ENCODE measurements at places on chromosomes 7 and 10.

GRCh38 chr10:73998929-73999691 is 1.2 kb downstream of the VCL start:
- peaks cover 39% of the 10 kb centered on the region for H3K4me1 ChIP-seq
- peaks cover 4% of the 10 kb centered on the region for H3K36me3 ChIP-seq
- no peak for DNase-seq
- H3K27ac ChIP-seq = peak overlapping the region; percentile 76

- peaks cover 22% of the 10 kb centered on the region for H3K27me3 ChIP-seq
- DNase-seq = no peak
- no peaks in the 10 kb centered on the region for H3K36me3 ChIP-seq
- H3K4me3 ChIP-seq = no peak overlapping the region
- no peaks in the 10 kb centered on the region for H3K4me1 ChIP-seq
- no peak overlapping the region for H3K27ac ChIP-seq
Measured at GRCh38 chr10:97119058-97119745, 66.6 kb downstream of the SLIT1 start.

DNA sequence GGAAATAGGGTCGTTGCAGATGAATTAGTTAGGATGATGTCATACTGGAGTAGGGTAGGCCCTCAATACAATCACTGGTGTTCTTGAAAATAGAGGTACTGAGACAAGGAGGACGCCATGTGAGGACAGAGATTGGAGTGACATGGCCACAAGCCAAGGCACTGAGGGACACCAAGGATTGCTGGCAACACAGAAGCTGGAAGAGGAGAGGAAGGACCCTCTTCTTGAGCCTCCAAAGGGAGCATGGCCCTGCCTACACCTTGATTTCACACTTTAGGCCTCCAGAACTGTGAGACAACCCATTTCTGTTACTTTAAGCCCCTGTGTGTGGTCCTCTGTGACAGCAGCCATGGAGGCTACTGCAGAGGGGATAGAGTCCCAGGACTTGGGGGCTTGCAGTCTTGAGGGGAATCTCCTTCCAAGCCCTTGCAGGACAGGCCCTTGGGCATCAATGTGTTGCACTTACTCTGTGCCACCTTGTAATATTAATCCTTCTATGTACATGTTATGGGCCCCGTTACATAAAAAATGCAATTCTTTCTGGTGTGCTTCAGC is 3.7 kb upstream of the AOC1 start:
- no peak overlapping the region for H3K27ac ChIP-seq
- peaks cover 23% of the 10 kb centered on the region for H3K27me3 ChIP-seq
- H3K36me3 ChIP-seq = no peaks in the 10 kb centered on the region
- H3K4me1 ChIP-seq = no peaks in the 10 kb centered on the region
- DNase-seq = no peak
- H3K4me3 ChIP-seq = no peak overlapping the region

- H3K36me3 ChIP-seq = no peaks in the 10 kb centered on the region
- peaks cover 2% of the 10 kb centered on the region for H3K27me3 ChIP-seq
- H3K4me1 ChIP-seq = no peaks in the 10 kb centered on the region
- H3K27ac ChIP-seq = no peak overlapping the region
Measured at GRCh38 chr7:2680792-2681490, 7.1 kb upstream of the AMZ1 start.

- peaks cover 31% of the 10 kb centered on the region for H3K4me1 ChIP-seq
- H3K27me3 ChIP-seq = peaks cover 21% of the 10 kb centered on the region
- H3K4me3 ChIP-seq = no peak overlapping the region
- no peak overlapping the region for H3K27ac ChIP-seq
Measured at GRCh38 chr10:103490986-103491314, 2.6 kb upstream of the NEURL1 start.

DNA sequence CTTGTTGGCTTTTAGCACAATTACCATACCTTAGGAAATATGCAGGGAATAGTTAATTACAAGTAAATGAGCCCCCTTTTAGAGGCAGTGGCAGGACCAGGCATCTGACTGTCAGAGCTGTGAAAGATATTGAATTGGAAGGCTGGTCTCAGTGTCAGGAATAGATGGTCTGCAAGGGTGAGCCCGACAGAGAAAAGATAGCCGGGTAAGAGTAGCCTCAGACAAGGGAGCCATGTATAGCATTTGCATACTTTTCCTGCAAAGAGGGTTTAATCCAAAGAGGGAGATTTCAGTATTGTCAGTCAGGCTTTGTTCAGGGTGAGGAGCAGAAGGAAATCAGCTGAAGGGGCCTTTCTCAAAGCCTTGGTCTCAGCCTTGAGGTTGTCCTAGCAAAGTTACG is 128.9 kb upstream of the FZD1 start:
- no peak overlapping the region for H3K4me3 ChIP-seq
- H3K27ac ChIP-seq = no peak overlapping the region
- H3K27me3 ChIP-seq = no peaks in the 10 kb centered on the region
- H3K4me1 ChIP-seq = peaks cover 29% of the 10 kb centered on the region

- H3K4me1 ChIP-seq = peaks cover 8% of the 10 kb centered on the region
- H3K36me3 ChIP-seq = no peaks in the 10 kb centered on the region
- DNase-seq = no peak
- no peak overlapping the region for H3K27ac ChIP-seq
- no peaks in the 10 kb centered on the region for H3K27me3 ChIP-seq
- no peak overlapping the region for H3K4me3 ChIP-seq
Measured at GRCh38 chr10:77592510-77592909, 45.1 kb downstream of the KCNMA1 start.

Measured in activated B cell treated with CpG ODN at 0.5 μM for 24 hours (primary cell).